Body of pancreas (tissue), 4 donors: ENCODE measurements at places on chromosomes 5 and 9. TPM values are rescaled to one million over a fixed set of nuclear protein-coding genes. Genes with fewer than 3 reads are reported as not detected.

DNA sequence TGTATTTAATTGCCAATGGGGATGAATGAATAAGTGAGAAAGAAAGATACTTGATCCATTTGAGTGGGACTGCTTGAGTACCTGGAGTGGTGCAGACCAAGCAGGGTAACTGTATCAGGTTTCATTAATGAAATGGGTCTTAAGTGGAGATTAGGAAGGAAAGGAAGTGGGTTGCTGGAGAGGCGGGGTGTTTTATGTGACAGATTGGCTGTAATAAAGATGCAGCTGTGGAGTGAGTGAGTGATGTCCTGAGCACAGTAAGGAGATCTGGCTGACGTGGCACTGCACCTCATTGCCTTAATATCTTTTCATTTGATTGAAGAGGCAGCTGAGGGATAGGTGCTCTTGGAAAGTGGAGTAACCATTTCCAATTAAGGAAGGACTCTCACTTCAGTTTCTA, 161.0 kb upstream of the CCDC152 start:
- no peak overlapping the region for H3K27ac ChIP-seq
- H3K4me1 ChIP-seq: no peaks in the 10 kb centered on the region
- no peaks in the 10 kb centered on the region for H3K36me3 ChIP-seq
- DNase-seq: no peak

DNA sequence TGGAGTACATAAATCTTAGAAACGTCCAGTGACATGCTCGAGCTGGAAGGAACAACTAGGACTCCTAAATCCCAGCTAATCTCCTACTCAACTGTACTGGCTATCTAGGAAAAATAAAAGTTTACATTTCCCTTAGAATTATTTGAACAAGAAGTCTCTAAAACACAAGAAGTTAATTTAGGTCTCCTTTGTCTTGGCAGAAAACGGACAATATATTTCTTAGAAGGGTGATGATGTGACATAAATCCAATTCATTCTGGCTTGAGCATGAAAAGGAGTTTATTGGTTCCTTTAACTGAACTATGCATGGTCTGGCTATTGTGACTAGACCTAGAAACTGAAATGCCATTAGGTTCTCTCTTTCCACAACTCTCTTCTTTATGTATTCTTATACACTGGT, 1242.2 kb upstream of the DMAC1 start:
- DNase-seq: no peak
- H3K27ac ChIP-seq: no peak overlapping the region
- H3K4me1 ChIP-seq: no peaks in the 10 kb centered on the region
- no peaks in the 10 kb centered on the region for H3K27me3 ChIP-seq

The DEPDC1B gene
- 0.66 TPM for total RNA-seq

The VPS13A gene
- 54.4 TPM for total RNA-seq

DNA sequence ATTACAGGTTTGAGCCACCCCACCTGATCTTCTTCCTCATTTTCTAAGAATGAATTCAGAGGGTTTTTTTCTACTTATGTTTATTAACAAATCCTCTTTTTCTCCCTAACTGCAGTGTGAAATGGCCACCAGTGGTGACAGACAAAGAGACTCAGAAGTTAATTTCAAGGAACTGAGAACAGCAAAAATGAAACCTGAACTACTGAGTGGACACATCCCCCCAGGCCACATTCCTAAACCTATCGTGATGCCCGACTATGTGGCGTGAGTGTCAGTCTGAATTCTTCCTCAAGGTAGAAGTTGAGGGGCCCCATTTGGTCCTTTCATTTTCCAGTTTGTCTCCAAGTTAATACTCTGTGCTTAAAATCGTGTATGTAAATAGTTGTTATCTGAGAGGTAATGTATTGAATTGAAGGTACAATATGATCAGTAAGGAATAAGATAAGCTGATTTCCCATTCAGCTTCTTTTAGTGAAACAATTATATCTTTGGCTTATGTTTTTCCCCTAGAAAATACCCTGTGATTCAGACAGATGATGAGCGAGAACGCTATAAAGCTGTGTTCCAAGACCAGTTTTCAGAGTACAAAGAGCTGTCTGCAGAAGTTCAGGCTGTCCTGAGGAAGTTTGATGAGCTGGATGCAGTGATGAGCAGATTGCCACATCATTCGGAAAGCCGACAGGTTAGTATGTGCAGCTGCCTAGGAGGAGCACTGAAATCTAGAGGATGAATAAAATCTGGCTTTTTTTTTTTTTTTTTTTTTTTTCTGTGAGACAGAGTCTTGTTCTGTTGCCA, 17.7 kb downstream of the MARVELD2 start:
- H3K27me3 ChIP-seq: no peaks in the 10 kb centered on the region
- peaks cover 4% of the 10 kb centered on the region for H3K4me1 ChIP-seq
- no peaks in the 10 kb centered on the region for H3K36me3 ChIP-seq
- H3K4me3 ChIP-seq: no peak overlapping the region
- no peak overlapping the region for H3K27ac ChIP-seq
- no peak for DNase-seq

The GFM2 gene
- total RNA-seq: 14.5 TPM

- peak; percentile 79 for DNase-seq
- H3K36me3 ChIP-seq: peaks cover 6% of the 10 kb centered on the region
- peaks cover 23% of the 10 kb centered on the region for H3K4me1 ChIP-seq
- no peak overlapping the region for H3K4me3 ChIP-seq
- no peaks in the 10 kb centered on the region for H3K27me3 ChIP-seq
- H3K27ac ChIP-seq: peak overlapping the region; percentile 63
Measured at GRCh38 chr9:35553670-35554543, 51.2 kb upstream of the TESK1 start.

The GTF2H2C gene
- total RNA-seq: 5.3 TPM

GRCh38 chr5:167783145-167783817, 508.2 kb upstream of the WWC1 start:
- H3K27me3 ChIP-seq: no peaks in the 10 kb centered on the region
- DNase-seq: no peak
- H3K4me3 ChIP-seq: no peak overlapping the region

DNA sequence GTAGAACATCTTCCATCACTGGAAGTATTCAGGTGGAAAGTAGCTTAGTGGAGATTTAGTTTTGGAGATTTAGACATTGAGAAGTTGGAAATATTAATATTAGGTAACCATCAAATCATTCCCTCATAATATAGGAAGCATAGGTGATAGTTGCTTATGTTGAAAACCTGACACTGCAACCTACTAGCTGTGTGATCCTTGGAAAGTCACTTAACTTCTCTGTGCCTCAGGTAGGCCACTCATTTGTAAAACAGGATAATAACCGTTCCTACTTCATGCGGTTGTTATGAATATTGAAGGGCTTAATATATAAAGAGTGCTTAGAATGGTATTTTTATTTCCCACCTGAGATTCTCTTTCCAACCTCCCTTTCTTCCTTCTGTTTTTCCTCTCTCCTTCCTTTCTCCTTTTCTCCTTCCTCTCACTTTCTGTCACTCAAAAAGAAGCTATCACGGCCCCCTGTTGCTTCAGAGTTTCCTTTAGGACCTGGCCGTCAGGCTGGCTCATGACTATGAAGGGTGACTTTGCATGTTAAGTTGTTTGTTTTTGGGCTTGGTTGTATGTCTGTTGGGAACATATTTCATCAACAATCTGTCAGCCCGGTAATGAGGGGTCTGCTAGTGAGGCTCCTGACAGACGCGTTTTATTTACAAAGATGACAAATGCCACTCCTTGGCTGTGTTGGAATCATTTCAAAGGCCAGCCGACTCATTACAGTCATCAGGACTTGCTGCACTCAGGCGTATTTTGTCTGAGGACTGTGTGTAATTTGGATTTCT, 31.0 kb downstream of the DOCK2 start:
- H3K4me3 ChIP-seq: no peak overlapping the region
- no peak for DNase-seq
- H3K27me3 ChIP-seq: no peaks in the 10 kb centered on the region
- no peaks in the 10 kb centered on the region for H3K4me1 ChIP-seq

DNA sequence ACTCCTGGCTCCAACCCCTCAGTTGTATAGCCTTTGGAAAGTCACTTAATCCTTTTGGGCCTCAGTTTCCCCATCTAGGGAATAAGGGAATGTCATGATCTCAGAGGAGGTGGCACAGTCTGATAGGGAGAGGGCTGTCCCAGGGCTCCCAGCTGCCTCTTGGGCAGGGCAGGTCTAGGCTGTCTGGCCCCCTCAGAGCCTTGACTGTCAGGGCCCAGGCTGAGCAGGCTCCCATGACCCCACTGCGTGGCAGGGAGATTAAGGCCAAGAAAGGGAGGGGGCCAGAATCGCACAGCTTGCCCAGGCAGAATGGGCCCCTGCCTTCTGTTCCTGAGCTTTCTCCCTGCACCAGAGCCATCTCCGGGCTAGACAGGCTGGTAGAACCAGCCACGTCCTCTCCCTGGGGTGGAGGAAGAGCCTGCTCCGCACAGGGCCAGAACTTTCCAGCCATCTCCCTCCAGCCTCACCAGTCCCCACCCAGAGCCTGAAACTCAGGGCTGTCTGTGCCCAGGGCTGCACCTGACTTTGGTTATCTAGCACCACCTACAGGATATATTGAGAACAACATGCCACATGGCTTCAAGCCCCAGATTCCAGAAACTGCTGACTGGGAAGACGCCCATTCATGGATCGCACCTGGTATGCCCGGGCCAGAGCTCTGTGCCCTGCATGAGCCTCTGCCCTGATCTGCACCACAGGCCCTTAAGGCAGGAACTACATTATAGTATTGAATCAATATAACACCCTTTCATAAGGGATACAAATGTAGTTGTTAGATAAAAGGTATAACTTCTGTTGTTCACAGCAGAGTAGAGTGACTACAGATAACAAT, 32.1 kb downstream of the NAIF1 start:
- H3K4me3 ChIP-seq: no peak overlapping the region
- H3K27me3 ChIP-seq: no peaks in the 10 kb centered on the region
- H3K4me1 ChIP-seq: peaks cover 9% of the 10 kb centered on the region

- no peak overlapping the region for H3K27ac ChIP-seq
- no peaks in the 10 kb centered on the region for H3K27me3 ChIP-seq
- DNase-seq: no peak
- peaks cover 5% of the 10 kb centered on the region for H3K4me1 ChIP-seq
- H3K36me3 ChIP-seq: no peaks in the 10 kb centered on the region
Measured at GRCh38 chr5:16570121-16570815, 46.5 kb downstream of the RETREG1 start.

DNA sequence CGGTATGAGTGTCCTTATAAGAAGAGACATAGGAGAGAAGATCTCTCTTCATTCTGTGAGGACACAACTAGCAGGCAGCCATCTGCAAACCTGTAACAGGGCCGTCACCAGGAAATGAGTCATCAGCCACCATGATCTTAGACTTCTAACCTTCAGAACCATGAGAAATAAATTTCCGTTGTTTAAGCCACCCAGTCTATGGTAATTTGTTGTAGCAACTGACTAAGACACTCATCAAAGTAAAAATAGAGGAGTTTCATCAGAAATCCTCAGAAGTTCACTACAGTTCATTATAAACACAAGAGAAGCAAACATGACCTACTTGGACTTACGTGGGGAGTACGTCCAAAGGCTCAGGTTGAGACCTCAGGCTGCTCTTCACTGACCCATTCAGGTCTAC, 357.7 kb downstream of the SEMA5A start:
- no peak overlapping the region for H3K27ac ChIP-seq
- no peaks in the 10 kb centered on the region for H3K36me3 ChIP-seq
- no peaks in the 10 kb centered on the region for H3K4me1 ChIP-seq
- H3K4me3 ChIP-seq: no peak overlapping the region
- H3K27me3 ChIP-seq: no peaks in the 10 kb centered on the region
- no peak for DNase-seq

DNA sequence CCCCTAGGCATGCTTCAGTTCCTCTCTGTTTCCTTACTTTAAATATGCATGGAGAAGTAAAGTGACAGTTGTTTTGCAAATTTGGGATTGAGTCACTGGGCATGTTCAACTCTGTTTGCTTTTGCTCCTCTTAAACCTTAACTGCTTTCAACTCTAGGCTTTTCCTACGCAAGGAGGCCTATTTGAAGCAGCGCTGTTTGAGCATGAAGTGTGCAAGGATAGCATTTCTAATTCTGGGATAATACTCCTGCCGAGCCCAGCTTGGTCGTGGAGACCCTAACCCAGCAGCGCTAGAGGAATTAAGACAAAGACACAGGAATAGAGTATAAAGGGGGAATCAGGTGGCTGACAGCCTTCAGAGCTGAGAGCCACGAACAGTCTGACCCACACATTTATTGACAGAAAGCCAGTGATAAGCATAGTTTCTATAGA, 803.4 kb upstream of the CDH10 start:
- no peak overlapping the region for H3K27ac ChIP-seq
- no peak for DNase-seq
- H3K27me3 ChIP-seq: no peaks in the 10 kb centered on the region
- no peak overlapping the region for H3K4me3 ChIP-seq
- no peaks in the 10 kb centered on the region for H3K36me3 ChIP-seq
- H3K4me1 ChIP-seq: no peaks in the 10 kb centered on the region

DNA sequence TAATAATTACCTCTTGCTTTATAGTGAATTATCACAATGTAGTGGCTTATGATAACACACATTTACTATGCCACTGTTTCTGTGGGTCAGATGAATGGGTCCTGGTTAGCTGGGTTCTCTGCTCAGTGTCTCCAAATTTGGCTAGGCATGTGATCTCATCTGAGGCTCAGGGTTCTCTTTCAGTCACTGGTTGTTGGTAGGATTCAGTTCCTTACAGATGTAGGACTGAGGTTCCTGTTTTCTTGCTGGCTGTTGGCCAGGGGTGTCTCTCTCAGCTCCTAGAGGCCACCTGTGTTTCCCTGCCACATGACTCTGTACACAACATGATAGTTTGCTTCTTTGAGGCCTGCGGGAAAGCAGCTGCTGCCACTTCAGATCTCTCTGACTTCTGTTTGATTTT, 7.1 kb downstream of the NFX1 start:
- peaks cover 50% of the 10 kb centered on the region for H3K4me1 ChIP-seq
- H3K27ac ChIP-seq: no peak overlapping the region
- DNase-seq: peak; percentile 61
- H3K4me3 ChIP-seq: no peak overlapping the region

DNA sequence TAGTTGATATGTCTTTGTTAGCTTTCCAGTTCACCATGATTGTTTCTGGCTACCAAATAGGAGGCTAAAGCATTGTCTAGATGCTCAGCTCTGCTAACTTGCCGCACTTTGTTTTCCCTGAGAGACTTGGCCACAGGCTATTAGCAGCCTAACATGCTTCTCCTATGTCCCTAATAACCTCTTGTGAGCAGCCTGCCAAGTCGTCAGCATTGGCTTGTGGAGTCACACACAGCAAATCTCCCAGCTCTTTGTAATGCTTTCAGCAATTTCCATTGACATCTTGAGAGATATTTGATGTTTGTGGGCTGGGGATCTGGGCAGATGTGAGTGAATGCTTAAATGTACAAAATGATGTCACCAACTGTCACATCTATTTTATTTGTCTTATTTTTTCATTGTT, 346.9 kb downstream of the KDM4C start:
- no peak overlapping the region for H3K27ac ChIP-seq
- H3K36me3 ChIP-seq: peaks cover 7% of the 10 kb centered on the region
- no peak for DNase-seq
- no peaks in the 10 kb centered on the region for H3K27me3 ChIP-seq
- H3K4me1 ChIP-seq: no peaks in the 10 kb centered on the region
- no peak overlapping the region for H3K4me3 ChIP-seq

The SLC25A2 gene
- total RNA-seq: not detected

GRCh38 chr9:100511205-100511604, 38.3 kb downstream of the TMEFF1 start:
- H3K36me3 ChIP-seq: no peaks in the 10 kb centered on the region
- H3K4me3 ChIP-seq: no peak overlapping the region
- H3K4me1 ChIP-seq: no peaks in the 10 kb centered on the region
- no peak for DNase-seq

- H3K4me3 ChIP-seq: no peak overlapping the region
- DNase-seq: no peak
- H3K4me1 ChIP-seq: peaks cover 7% of the 10 kb centered on the region
- H3K27me3 ChIP-seq: no peaks in the 10 kb centered on the region
- no peaks in the 10 kb centered on the region for H3K36me3 ChIP-seq
Measured at GRCh38 chr9:14148501-14149103, 165.3 kb downstream of the NFIB start.

GRCh38 chr5:120499876-120500563, 35.9 kb downstream of the PRR16 start:
- H3K27me3 ChIP-seq: no peaks in the 10 kb centered on the region
- DNase-seq: no peak
- no peaks in the 10 kb centered on the region for H3K4me1 ChIP-seq
- no peaks in the 10 kb centered on the region for H3K36me3 ChIP-seq
